ENCODE measurements at places on chromosomes 7 and 10.

DNA sequence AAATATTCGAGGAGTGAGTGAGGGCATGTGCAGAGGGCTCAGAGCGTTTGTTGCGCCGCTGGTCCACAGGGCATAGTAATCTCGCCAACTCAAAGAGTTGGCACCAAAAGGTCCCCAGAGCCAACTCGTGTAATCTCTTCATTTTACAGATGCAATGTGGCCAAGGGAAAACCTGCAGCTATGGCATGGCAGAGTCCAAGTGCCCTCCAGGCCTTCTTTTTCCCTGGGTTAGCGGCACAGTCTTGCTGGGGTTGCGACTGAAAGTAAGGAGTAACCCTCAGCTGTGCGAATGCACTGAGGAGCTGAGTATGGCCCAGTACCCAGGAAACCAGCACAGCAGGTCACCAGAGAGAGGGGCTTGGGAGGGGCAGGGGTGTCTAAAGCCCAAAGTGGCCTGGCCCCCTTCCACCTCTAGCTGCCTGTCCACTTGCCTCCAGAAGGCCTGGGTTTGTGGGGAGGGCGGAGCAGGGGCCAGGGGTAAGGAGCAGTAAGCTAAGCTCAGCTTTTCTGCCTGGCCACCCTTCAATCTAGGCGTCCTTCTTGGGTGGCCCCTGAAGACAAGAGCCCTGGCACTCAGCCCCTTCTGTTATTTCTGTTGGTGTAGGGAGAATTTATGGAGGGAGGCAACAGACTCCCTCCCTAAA is 3.3 kb upstream of the GAD2 start:
- no peaks in the 10 kb centered on the region for H3K4me1 ChIP-seq
- H3K36me3 ChIP-seq, result no peaks in the 10 kb centered on the region

- H3K4me1 ChIP-seq, result no peaks in the 10 kb centered on the region
- no peak overlapping the region for H3K4me3 ChIP-seq
- H3K27me3 ChIP-seq, result peaks cover 4% of the 10 kb centered on the region
Observed at GRCh38 chr7:155188357-155188756, 109.3 kb upstream of the INSIG1 start.

GRCh38 chr7:134307320-134307719 is 9.4 kb downstream of the SLC35B4 start:
- H3K27me3 ChIP-seq, result no peaks in the 10 kb centered on the region
- no peak overlapping the region for H3K4me3 ChIP-seq
- H3K4me1 ChIP-seq, result no peaks in the 10 kb centered on the region
- H3K36me3 ChIP-seq, result no peaks in the 10 kb centered on the region
- H3K27ac ChIP-seq, result no peak overlapping the region
- DNase-seq, result no peak

DNA sequence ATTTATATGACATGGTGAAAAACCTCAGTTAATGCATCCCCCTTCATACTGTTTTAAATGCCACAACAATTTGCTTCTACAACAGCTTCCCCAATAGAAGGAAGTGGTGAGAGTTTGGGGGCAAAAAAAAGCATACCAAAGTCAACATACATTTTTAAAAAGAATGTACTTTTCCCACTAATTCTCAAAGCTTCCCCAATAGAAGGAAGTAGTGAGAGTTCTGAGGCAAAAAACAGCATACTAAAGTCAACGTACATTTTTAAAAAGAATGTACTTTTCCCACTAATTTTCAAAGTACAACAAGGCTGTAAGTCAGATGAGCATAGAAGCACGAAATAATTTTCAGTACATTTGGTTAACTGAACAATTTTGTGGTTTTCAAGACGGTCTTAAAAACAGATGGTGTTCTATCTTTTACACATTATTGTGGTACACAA is 24.0 kb downstream of the WASL start:
- no peaks in the 10 kb centered on the region for H3K36me3 ChIP-seq
- no peak overlapping the region for H3K4me3 ChIP-seq
- no peak overlapping the region for H3K27ac ChIP-seq
- no peaks in the 10 kb centered on the region for H3K27me3 ChIP-seq

GRCh38 chr7:39360766-39361165 is 205.4 kb upstream of the YAE1 start:
- H3K4me3 ChIP-seq, result no peak overlapping the region
- no peaks in the 10 kb centered on the region for H3K36me3 ChIP-seq
- H3K27me3 ChIP-seq, result no peaks in the 10 kb centered on the region
- no peak for DNase-seq

GRCh38 chr7:130943336-130943901 is 209.4 kb upstream of the KLF14 start:
- H3K27me3 ChIP-seq, result no peaks in the 10 kb centered on the region
- peak overlapping the region; percentile 50 for H3K4me3 ChIP-seq
- peak overlapping the region; percentile 88 for H3K27ac ChIP-seq
- H3K4me1 ChIP-seq, result peaks cover 82% of the 10 kb centered on the region

- H3K27me3 ChIP-seq, result peaks cover 37% of the 10 kb centered on the region
- H3K27ac ChIP-seq, result no peak within 1 kb of the TSS
- peaks cover 14% of the 10 kb centered on the region for H3K4me1 ChIP-seq
- no peak within 1 kb of the TSS for H3K4me3 ChIP-seq
- DNase-seq, result no peak
Observed at GRCh38 chr7:2687881-2688318, at the start of gene AMZ1. TSS of gene AMZ1 (plus strand) at chr7:2688202. CDS start at chr7:2700452, 12,250 bp downstream.

GRCh38 chr7:29282819-29283414 is 88.3 kb downstream of the CHN2 start:
- no peak overlapping the region for H3K4me3 ChIP-seq
- H3K27ac ChIP-seq, result no peak overlapping the region
- no peaks in the 10 kb centered on the region for H3K27me3 ChIP-seq
- H3K36me3 ChIP-seq, result no peaks in the 10 kb centered on the region
- no peak for DNase-seq

DNA sequence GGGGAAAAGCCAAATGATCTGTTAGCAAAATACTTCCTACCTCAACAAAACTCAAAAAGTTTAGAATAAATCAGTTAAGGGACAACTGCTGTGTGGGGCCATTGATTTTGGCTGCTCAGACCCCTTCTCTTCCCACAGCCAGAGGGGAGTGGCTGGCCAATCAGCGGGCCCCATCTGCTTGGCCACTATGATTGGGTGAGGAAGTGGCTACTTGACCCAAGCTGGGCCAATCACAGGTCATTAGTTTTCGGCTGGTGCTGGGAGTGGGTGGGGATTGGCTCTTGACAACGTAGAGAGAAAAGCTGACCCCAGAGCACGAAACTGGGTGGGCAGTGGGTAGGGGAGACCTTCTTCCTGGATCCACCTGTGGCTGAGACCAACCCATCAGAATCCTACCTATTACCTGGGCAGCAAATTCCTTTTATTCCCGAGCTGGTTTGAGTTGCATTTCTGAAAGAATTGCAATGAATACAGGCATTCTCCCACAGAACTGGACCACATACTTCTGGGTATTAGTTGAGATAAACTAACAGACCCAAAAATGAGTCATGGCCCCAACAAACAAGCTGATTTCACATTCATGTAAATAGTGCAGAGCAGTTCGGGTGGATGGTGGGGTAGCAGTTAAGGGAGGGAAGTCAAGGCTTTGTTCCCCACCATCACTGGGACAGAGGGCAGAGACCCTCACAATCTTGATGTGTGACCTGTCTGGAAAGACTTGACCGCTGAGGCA is 35.6 kb upstream of the HMX3 start:
- no peaks in the 10 kb centered on the region for H3K4me1 ChIP-seq
- H3K27me3 ChIP-seq, result peaks cover 6% of the 10 kb centered on the region
- H3K4me3 ChIP-seq, result no peak overlapping the region
- H3K36me3 ChIP-seq, result no peaks in the 10 kb centered on the region

DNA sequence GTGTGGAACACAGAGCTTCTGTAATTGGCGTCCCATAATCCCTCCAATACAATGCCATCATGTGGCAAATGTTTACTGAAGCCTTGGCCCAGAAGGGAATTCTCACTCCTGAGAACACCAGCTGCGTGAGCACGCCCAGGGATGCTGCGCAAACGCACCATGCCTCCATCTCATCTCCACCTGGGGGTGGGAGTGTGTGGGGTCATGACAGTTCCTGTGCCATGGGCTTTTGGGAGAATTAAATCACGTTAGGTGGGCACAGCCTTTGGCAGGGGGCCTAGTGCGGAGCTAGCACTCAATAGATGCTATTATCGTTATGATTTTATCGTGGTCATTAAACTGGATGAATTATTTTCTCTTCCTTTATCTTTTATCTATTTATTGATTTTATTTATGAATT is 15.8 kb downstream of the WDFY4 start:
- H3K27me3 ChIP-seq, result peaks cover 3% of the 10 kb centered on the region
- no peak for DNase-seq
- H3K27ac ChIP-seq, result no peak overlapping the region
- no peaks in the 10 kb centered on the region for H3K4me1 ChIP-seq
- H3K36me3 ChIP-seq, result no peaks in the 10 kb centered on the region
- no peak overlapping the region for H3K4me3 ChIP-seq

- no peak for DNase-seq
- H3K27ac ChIP-seq, result no peak overlapping the region
- H3K36me3 ChIP-seq, result no peaks in the 10 kb centered on the region
Observed at GRCh38 chr10:6917125-6917524, 337.0 kb upstream of the PRKCQ start.

GRCh38 chr7:22662036-22662435 is 65.0 kb upstream of the IL6 start:
- no peaks in the 10 kb centered on the region for H3K36me3 ChIP-seq
- no peaks in the 10 kb centered on the region for H3K4me1 ChIP-seq
- no peak overlapping the region for H3K27ac ChIP-seq
- no peak for DNase-seq

DNA sequence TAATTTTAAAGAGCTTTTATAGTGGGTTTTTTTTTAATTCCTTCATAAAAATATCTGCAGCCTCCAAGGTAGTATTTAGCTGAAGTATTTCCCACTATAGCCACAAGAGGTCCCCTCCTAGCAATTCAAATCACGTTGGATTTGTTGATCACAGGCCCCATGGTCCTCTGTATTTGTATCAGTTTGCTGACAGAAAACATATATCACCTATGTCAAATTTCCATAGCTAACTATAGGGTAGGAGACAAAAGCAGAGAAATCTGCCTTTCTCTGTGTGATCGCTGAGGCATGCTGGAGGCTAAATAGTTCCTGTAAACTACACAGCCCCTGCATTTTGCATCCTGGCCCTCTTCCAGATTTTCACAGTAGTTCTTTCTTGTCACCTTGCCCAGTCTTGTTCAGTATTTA is 1.7 kb upstream of the CTNNA3 start:
- no peaks in the 10 kb centered on the region for H3K36me3 ChIP-seq
- H3K4me1 ChIP-seq, result no peaks in the 10 kb centered on the region

DNA sequence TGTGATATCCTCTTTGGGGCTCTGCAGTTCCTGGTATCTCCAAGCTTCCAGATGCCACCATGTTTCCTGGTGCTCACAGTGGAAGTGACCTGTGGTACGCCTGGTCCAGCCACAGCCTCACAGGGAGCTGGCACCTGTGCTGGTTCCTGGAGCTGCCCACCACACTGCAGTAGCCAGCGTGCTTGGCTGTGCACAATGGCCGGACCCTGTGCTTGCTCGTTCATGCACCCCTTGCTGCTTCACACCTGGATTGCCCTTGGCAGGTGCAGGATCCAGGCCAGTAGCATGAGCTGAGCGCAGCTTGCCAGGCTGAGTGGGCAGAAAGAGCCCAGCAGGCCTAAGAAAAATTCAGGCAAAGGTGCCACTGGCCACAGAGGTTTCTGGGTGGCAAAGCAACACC is 11.4 kb upstream of the ECHDC3 start:
- no peaks in the 10 kb centered on the region for H3K4me1 ChIP-seq
- no peaks in the 10 kb centered on the region for H3K27me3 ChIP-seq
- no peak overlapping the region for H3K4me3 ChIP-seq
- no peak overlapping the region for H3K27ac ChIP-seq

- H3K36me3 ChIP-seq, result no peaks in the 10 kb centered on the region
- no peak overlapping the region for H3K4me3 ChIP-seq
- H3K4me1 ChIP-seq, result no peaks in the 10 kb centered on the region
- H3K27ac ChIP-seq, result no peak overlapping the region
- DNase-seq, result no peak
Observed at GRCh38 chr7:147465223-147465622, 1125.3 kb upstream of the C7orf33 start.

DNA sequence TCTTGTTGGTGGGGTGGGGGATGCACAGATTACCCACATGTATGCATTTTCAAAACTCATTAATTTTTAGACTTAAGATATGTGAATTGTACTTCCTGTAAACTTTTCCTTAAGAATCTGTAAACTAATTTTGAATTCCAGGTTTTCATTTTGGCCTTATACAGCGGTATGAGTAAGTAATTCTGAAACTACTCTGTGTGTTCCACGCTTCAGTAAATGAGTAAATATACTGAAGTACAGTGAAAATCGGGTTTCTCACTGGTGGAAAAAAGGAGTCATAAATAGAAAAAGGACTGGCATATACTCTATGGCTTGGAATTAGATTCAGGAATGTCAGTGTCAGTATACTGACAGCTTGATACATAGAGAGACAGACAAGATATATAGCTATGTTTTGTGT is 72.8 kb downstream of the CTTNBP2 start:
- H3K36me3 ChIP-seq, result no peaks in the 10 kb centered on the region
- H3K4me1 ChIP-seq, result no peaks in the 10 kb centered on the region
- H3K4me3 ChIP-seq, result no peak overlapping the region
- no peak overlapping the region for H3K27ac ChIP-seq

GRCh38 chr10:60960913-60961312 is 16.9 kb upstream of the RHOBTB1 start:
- H3K27ac ChIP-seq, result no peak overlapping the region
- no peaks in the 10 kb centered on the region for H3K36me3 ChIP-seq
- H3K27me3 ChIP-seq, result no peaks in the 10 kb centered on the region
- no peak for DNase-seq

DNA sequence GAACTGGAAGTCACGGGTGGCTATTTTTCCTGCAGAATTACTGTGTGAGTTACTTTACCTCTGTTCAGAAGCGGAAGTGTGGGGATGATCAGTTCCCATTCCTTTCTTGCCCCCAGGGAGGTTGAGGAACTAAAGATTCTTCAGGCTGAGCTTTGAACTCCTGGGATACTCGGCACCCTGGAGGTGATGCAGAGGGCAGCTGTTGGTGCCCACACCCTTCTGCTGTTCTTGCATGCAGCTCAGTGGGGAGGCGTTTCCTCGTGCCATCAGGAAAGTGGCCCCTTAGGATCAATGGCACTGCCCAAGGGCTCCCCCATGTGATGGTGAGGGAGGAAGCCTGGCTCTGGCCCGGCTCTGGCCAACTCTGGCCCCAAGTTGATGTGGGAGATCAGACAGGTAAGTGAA is 44.7 kb upstream of the MXI1 start:
- H3K4me3 ChIP-seq, result no peak overlapping the region
- H3K4me1 ChIP-seq, result no peaks in the 10 kb centered on the region
- H3K27me3 ChIP-seq, result peaks cover 16% of the 10 kb centered on the region
- H3K27ac ChIP-seq, result no peak overlapping the region
- no peak for DNase-seq

GRCh38 chr10:61068471-61068870 is 124.5 kb upstream of the RHOBTB1 start:
- DNase-seq, result no peak
- H3K27me3 ChIP-seq, result no peaks in the 10 kb centered on the region
- H3K27ac ChIP-seq, result no peak overlapping the region

GRCh38 chr10:43964486-43964885 is 315.8 kb upstream of the ZNF32 start:
- peaks cover 13% of the 10 kb centered on the region for H3K4me1 ChIP-seq
- DNase-seq, result no peak
- no peaks in the 10 kb centered on the region for H3K36me3 ChIP-seq
- H3K4me3 ChIP-seq, result no peak overlapping the region
- H3K27me3 ChIP-seq, result no peaks in the 10 kb centered on the region
- H3K27ac ChIP-seq, result peak overlapping the region; percentile 71

All from adrenal gland (tissue), 19 donors.